ENCODE measurements at places on chromosomes 6 and 20. TPM values are rescaled to one million over a fixed set of nuclear protein-coding genes. Genes with fewer than 3 reads are reported as not detected.

CDH22 gene
- total RNA-seq, result 0.07 TPM

PAK5 gene
- total RNA-seq, result not detected

EEF1A1 gene
- 7,930 TPM for total RNA-seq

CAGE1 gene
- total RNA-seq, result not detected

PSORS1C2 gene
- total RNA-seq, result not detected

SGK2 gene
- 7.2 TPM for total RNA-seq

NOTCH4 gene
- 0.49 TPM for total RNA-seq

SYNDIG1 gene
- 1.5 TPM for total RNA-seq

DNAH8 gene
- not detected for total RNA-seq

C20orf141 gene
- total RNA-seq, result 0.60 TPM

SPATA2 gene
- 8.0 TPM for total RNA-seq

ZC3H12D gene
- total RNA-seq, result 0.07 TPM

ME1 gene
- total RNA-seq, result 44.9 TPM

SLC22A7 gene
- not detected for total RNA-seq

HLA-DOB gene
- 0.14 TPM for total RNA-seq

All from A549 treated with DMSO at 1 μM for 4 hours (cell line).